Right cardiac atrium (tissue), 5 donors: ENCODE measurements at places on chromosomes 12 and 14. TPM values are rescaled to one million over a fixed set of nuclear protein-coding genes. Genes with fewer than 3 reads are reported as not detected.

PLD4 gene
- 0.05 TPM for polyA plus RNA-seq

PLBD2 gene
- 33.7 TPM for polyA plus RNA-seq

LACRT gene
- not detected for polyA plus RNA-seq

FAM222A gene
- 14.8 TPM for polyA plus RNA-seq

GPRC5A gene
- 3.7 TPM for polyA plus RNA-seq

SNAPC1 gene
- polyA plus RNA-seq = 10.5 TPM
